Stimulated activated CD4-positive, alpha-beta T cell treated with anti-CD3 and anti-CD28 coated beads, Interleukin-12 subunit alpha, Interleukin-12 subunit beta, amount 100 ng/mL, for 24 hours (primary cell): ENCODE measurements at places on chromosomes 13 and 19.

- no peak for DNase-seq
Measured at GRCh38 chr19:17615889-17616685, 60.6 kb downstream of the COLGALT1 start.

GRCh38 chr19:3178973-3179738, 587 bp downstream of the S1PR4 start:
- no peak for DNase-seq

DNA sequence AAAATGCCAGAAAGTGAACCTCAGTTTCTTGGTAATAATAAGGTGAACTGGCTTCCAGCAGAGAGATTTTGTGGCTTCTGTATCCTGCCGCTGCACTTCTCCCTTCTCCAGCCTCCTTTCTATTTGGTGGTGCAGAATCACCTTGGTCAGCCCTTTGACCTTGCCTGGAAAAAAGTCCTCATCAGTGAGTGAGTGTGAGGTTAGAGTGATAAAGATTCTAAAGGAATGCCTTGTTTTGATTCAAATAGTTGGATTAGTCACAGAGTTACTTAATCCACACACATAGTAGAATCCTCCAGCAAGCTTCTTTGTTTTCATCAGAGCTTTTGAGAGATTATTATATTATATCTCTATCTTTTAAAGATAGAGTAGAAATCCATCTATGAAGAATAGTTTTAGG, 140.9 kb downstream of the KCNRG start:
- DNase-seq = no peak

DNA sequence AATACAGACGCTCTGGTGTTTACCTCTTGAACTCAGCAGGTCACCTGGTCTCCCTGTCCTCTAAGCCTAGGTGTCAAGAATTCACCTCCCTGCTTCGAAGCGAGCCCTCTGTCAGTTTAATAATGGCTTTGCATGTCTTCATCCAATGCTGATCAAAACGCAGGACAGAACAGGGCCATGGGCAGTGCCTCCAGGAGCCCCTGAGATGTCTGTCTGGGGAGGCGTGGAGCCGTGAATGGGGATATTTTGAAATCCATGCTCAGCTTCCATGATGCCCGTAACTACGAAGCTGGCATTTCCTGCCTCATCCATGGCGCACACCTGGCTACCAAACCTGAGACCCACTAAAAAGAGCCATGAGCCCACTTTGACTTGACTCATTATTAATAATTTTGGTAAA, 113.7 kb downstream of the RAB20 start:
- DNase-seq = no peak

GRCh38 chr19:49189259-49189658, 31.7 kb downstream of the TRPM4 start:
- DNase-seq = no peak
